ENCODE measurements at places on chromosomes 4 and X.

- DNase-seq, result no peak
Observed at GRCh38 chrX:15350329-15350996, 15.1 kb upstream of the PIGA start.

DNA sequence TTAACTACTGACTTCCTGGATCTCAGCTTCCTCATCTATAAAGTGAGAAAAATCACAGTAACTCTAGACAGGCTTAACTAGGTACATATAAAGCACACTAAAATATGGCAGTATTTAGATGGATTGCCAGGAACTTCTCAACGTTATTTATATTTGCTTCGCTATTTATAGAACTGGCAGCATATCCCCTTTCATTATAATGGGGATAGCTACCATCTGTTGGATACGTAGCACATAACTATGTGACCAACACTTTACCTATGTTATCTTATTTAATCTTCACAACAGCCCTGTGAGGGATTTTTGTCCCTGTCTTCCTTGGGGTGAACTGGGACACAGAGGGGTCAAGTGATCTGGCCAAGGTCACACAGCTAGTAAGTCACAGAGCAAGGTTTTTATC lies 64.6 kb downstream of the ENPEP start:
- no peak for DNase-seq

- no peak for DNase-seq
Observed at GRCh38 chrX:142637206-142637605, 388.5 kb upstream of the SPANXN4 start.

- no peak for DNase-seq
Observed at GRCh38 chrX:9807355-9808182, 21.3 kb downstream of the SHROOM2 start.

- peak; percentile 12 for DNase-seq
Observed at GRCh38 chr4:57426779-57427395, 316.7 kb upstream of the IGFBP7 start.
